ENCODE measurements at places on chromosomes 16 and 17.

DNA sequence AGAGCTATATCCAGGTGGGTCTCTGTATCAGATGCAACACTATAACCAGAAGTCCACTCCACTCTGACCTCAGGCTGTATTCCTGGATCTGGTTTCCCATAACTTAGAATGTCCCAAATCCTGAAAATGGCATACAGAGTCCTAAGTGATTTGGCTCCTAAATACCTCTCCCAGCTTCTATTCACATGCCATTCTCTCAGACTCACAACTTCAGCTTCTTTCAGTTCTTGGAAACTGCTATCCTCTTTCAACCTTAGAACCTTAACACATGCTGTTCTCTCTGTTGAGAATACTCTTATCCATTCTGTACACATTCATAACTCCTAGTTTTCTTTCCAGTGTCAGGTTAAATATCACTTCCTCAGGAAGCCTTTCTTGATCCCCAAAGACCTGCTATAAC lies 132.0 kb downstream of the BRIP1 start:
- no peak for DNase-seq

- no peak for DNase-seq
These were observed 15.4 kb downstream of the KCNJ2 start for GRCh38 chr17:70184770-70185169.

- DNase-seq: no peak
These were observed 22.6 kb downstream of the AKTIP start for GRCh38 chr16:53480394-53480793.

GRCh38 chr16:74035816-74036215 lies 260.8 kb upstream of the PSMD7 start:
- no peak for DNase-seq

DNA sequence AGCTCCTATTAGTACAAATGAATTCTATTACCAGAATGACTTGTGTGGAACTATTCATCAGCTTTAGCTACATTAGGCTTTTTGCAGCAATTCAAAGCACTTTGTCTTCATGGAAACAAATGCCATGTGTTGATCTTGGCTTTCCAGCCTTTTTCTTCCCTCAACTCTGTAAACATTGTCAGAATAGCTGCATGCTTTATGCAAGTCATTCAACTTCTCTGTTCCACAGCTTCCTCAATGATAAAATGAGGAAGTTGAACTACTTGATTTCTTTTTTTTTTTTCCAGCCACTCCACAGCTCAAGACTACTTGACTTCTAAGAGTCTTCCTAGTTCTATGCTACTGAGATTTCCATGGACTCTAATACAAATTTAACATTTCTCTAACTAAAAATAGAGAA lies 41.1 kb downstream of the KIAA0753 start:
- DNase-seq: no peak

GRCh38 chr17:29292071-29292991 lies 1.6 kb downstream of the NUFIP2 start:
- DNase-seq: peak; percentile 57

- no peak for DNase-seq
These were observed 656 bp upstream of the PRR29 start for GRCh38 chr17:63997341-63998048.

- no peak for DNase-seq
These were observed 193.6 kb downstream of the PARN start for GRCh38 chr16:14436401-14436955.

DNA sequence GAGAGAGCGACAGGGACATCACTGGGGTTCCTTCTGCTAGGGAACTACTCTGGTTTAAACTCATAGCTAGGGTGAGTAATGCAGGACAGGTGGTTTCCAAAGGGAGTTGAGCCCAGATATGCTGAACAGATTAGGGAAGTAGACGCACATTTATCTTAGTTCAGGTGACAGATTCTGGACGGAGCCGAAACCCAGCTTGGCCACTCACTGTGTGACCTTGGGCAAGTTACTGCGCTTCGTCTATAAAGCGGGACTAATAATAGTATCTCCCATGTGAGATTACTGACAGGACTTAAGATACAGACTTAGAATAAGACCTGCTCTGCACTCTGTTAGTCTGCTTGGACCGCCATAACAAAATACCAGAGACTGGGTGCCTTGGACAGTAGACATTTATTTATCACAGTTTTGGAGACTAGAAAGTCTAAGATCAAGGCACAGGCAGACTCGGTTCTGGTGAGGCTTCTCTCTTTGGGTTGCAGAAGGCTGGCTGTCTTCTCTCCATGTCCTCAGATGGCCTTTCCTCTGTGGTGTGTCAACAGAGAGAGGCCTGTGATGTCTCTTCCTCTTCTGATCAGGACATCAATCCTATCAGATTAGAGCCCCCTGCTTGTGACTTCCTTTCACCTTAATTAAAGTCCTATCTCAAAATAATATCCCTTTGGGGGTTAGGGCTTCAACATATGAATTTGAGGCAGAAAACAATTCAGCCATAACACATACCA lies 12.1 kb downstream of the SCNN1G start:
- DNase-seq: no peak

DNA sequence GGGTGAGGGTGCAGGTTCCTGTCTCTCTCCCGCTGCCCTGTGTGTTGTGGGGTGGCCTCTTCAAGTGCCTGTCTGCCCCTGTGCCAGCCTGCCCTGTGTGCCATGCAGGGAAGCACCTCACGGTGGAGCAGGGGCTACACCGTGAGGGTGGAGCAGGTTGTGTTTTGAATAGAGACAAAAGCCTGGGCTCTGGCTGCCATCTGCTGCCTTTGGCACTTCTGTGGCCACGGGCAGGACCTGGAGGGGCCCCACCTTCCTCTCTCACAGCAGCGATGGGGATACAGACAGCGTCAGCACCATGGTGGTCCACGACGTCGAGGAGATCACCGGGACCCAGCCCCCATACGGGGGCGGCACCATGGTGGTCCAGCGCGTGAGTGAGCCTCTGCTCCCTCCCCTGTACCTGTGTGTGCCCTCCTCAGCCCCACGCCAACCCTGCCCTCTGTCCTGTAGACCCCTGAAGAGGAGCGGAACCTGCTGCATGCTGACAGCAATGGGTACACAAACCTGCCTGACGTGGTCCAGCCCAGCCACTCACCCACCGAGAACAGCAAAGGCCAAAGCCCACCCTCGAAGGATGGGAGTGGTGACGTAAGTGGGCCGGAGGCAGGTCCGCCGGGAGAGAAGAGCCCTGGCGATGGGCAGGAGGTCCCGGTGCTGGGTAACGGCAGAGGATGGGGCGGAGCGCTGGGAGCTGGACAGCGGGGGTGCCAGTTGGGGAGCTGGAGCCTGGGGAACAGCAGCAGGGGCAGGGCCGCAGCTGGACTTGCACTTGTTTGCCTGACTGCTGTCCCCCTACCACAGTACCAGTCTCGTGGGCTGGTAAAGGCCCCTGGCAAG lies 5.4 kb upstream of the C17orf107 start:
- DNase-seq: no peak

Measured in right kidney (tissue), 9 donors.